ENCODE measurements at places on chromosomes 3 and 15. TPM values are rescaled to one million over a fixed set of nuclear protein-coding genes. Genes with fewer than 3 reads are reported as not detected.

TUSC7 gene
- not detected for total RNA-seq

DNA sequence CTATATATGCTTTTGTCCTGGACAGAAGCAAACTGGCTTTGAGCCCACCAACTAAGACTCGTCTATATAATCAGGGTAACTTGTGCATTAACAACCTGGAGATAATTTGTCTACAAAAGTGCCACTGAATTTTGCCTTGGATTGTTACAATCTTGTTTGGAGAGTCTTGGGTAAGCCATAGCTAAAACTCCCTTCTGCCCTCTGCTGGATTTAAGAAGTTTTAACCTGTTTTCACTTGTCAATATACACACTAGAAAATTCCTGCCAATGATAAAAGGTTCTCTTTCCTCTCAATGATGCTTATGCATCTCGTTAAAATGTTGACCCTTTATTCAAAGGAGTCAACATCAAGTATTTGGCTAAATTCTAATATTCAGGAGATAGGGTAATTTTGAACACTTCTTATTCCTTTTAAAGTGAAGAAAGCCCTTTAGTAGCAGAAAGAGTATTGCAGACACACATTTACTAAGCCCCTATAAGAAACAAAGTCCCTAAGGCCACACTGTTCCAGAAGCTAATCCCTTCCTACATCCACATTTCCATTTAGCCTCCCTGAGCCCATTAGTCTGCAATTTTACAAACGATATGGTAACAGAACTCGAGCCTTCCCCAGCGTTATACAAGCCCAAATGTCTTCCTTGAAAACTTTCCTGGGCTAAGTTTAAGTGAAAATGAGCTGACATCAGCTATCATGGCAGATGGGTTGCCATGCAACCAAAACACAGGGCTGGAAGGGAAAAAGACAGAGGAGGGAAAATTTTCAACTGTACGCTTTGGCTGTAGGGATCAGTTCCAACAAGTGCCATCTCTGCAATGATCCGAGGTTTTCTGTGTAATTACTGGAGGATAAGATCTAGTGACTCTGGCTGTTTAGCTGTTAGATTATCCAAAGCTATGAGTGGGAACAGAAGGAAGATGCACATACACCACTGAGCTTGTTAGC lies 75.9 kb upstream of the FGF12 start:
- no peaks in the 10 kb centered on the region for H3K36me3 ChIP-seq
- H3K4me1 ChIP-seq: peaks cover 7% of the 10 kb centered on the region
- no peak overlapping the region for H3K4me3 ChIP-seq
- DNase-seq: peak; percentile 66
- H3K27ac ChIP-seq: peak overlapping the region; percentile 14
- H3K27me3 ChIP-seq: no peaks in the 10 kb centered on the region

GRCh38 chr15:86802244-86802643 lies 722.6 kb downstream of the AGBL1 start:
- H3K36me3 ChIP-seq: no peaks in the 10 kb centered on the region
- H3K27ac ChIP-seq: no peak overlapping the region
- H3K27me3 ChIP-seq: no peaks in the 10 kb centered on the region
- no peak overlapping the region for H3K4me3 ChIP-seq

DNA sequence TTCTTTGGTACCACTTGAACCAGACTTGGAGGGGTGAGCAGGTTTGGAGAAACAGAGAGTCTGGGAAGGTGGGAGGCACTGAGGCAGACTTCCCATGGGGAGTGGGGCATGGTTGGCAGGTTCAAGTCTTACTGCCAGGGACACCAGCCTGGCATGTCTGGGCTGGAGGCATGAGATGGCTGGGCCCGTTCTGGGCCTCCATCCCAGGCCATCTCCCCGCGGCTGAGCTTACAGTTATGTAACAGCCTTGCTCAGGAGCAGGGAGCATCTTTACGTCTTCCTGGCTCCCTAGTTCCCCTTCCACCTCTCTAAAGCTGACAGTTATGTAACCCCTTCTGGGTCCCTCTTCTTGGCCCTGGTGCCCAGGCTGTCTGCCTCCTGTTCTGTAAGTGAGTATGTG lies 12.4 kb downstream of the VIPR1 start:
- no peaks in the 10 kb centered on the region for H3K36me3 ChIP-seq
- DNase-seq: no peak
- H3K27me3 ChIP-seq: no peaks in the 10 kb centered on the region
- H3K27ac ChIP-seq: no peak overlapping the region

SOX14 gene
- not detected for total RNA-seq

GRK7 gene
- total RNA-seq: not detected

DNA sequence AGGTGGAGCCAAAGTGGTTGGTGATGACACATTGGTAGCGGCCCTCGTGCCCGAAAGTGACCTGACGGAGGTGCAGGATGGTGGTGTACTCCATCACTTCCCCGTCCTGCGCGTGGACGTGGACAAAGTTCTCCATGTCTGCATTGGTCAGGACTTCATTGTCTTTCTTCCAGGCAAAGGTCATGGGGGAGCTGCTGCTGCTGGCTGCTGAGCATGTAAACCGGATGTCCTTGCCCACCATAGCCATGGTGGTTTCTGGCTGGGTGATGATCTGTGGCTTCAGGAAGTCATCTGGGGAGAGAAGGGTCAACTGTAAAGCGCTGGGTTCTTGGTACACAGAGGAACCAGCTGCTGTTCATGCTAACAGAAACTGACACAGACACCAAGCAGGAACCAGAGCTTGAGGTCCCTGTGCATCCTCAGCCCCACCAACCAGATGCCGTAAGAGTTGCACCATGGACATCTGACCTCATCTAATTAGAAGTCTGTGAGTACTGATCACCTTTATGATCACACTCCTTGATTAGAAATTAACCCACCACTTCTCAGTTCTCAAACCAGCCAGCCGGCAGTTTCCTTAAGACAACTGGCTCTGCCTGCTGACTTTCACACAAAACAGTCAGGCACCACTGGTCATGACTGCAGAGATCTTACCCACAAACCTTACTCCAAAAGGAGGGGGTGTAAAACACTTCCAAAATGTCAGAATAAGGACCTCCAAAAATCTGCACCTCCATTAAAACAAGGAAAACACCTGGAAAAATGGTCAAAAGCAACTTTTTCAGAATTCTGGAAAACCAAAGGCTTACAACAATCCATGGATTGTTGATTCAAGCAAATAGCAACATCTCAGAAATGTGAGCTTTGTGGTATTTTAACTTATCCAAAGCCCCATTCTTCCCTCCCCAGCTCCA lies 114.6 kb downstream of the LRIG1 start:
- H3K4me1 ChIP-seq: peaks cover 3% of the 10 kb centered on the region
- no peak overlapping the region for H3K4me3 ChIP-seq
- no peaks in the 10 kb centered on the region for H3K27me3 ChIP-seq
- H3K36me3 ChIP-seq: peaks cover 45% of the 10 kb centered on the region

GRCh38 chr15:63879211-63879610 lies 45.5 kb upstream of the HERC1 start:
- H3K36me3 ChIP-seq: no peaks in the 10 kb centered on the region
- no peaks in the 10 kb centered on the region for H3K27me3 ChIP-seq
- peaks cover 22% of the 10 kb centered on the region for H3K4me1 ChIP-seq

DNA sequence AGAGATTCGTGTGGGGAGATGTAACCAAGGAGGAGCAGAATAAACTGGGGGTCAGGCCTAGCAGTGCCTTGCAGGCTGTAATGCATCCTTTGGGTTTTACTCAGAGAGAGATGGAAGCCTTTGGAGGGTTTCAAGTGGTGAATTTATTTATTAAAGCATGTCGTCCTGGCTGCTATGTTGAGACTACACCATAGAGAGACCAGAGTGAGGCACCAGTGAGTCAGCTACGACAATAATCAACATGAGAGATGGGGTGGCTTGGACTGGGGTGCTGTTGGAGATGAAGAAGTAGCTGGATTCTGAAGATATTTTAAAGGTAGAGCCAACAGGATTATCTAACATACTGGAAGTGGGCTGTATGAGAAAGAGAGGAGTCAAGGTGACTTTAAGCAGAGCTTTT lies 335.3 kb upstream of the ARHGEF26 start:
- H3K4me3 ChIP-seq: no peak overlapping the region
- no peak for DNase-seq
- H3K27me3 ChIP-seq: no peaks in the 10 kb centered on the region
- peaks cover 21% of the 10 kb centered on the region for H3K4me1 ChIP-seq
- H3K27ac ChIP-seq: no peak overlapping the region

DNA sequence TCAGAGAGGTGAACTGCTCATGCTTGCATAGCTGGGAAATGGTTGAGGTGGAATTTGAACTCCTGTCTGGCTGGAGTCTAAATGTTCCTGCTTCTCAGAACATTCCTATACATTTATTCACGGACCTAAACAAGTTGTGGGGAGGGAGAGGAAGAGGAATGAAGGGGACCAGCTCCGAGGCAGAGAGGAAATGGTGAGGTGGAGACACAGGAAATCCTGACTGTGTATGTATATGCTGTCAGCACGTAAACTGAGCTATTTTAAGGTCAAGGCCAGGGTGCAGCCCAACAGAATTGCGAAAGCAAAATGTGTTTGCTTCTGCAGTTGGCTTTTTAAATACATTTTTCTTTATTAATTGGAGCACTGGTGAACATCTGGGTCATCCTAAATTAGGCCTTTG lies 74.1 kb upstream of the POMGNT2 start:
- H3K36me3 ChIP-seq: no peaks in the 10 kb centered on the region
- H3K27me3 ChIP-seq: no peaks in the 10 kb centered on the region
- no peak for DNase-seq
- H3K4me3 ChIP-seq: no peak overlapping the region
- H3K27ac ChIP-seq: no peak overlapping the region

CDHR4 gene
- 0.12 TPM for total RNA-seq

DNA sequence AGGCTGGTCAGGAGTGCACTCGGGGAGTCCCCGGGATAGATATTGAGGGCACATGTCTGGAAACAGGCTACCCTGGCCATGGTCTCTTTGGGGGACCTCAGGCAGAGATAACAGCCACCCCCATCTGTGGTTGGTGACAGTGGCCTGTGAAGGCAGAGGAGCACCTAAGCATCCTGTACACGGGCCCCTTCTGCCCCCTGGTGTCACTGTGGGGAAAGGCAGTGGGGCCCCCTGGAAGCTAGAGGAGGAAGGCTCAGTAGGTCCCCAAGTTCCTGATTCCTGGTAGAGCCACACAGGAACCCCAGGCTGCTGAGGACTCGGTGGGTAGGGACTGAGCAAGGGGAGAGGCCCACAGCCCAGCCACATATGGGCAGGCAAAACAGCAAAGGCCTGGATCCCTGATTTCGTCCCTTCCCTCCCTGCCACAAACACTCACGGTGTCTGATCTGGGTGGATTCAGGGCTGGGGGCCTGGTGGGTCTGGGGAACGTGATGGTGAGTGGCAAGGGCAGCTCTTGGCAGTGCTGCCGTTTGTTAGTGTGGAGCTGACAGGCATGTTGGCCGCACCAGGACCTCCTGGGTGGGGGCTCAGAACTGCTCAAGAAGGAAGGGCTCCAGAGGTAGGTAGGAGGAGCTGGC lies 14.1 kb upstream of the CXCR6 start:
- H3K36me3 ChIP-seq: peaks cover 6% of the 10 kb centered on the region
- no peak overlapping the region for H3K27ac ChIP-seq
- DNase-seq: peak; percentile 57
- no peak overlapping the region for H3K4me3 ChIP-seq
- no peaks in the 10 kb centered on the region for H3K27me3 ChIP-seq

DNA sequence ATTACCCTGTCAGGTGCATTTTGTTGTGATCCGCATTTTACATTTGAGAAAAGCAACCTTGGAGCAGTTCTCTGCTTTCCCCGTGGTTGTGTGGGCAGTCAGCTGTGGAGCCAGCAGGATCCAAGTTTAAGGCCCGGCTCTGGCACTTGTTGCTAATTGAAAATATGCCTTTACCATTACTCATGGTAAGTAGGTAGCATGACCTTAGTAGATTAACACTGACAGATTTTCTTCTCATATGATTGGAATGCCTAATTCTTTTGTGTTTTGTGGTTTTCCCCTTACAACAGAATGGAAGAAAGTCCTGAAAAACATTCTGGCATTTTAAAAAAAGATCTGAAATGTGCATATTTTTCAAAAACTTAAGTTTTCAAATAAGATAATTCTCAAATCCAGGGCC lies 246.5 kb upstream of the LRRN1 start:
- H3K4me3 ChIP-seq: no peak overlapping the region
- H3K27me3 ChIP-seq: no peaks in the 10 kb centered on the region
- H3K27ac ChIP-seq: no peak overlapping the region
- no peak for DNase-seq

NRROS gene
- 0.58 TPM for total RNA-seq

MB21D2 gene
- 15.1 TPM for total RNA-seq

NR2F2 gene
- total RNA-seq: 24.6 TPM

- H3K4me1 ChIP-seq: no peaks in the 10 kb centered on the region
- no peak for DNase-seq
- no peaks in the 10 kb centered on the region for H3K27me3 ChIP-seq
- no peak overlapping the region for H3K27ac ChIP-seq
Observed at GRCh38 chr15:49847423-49848281, 226.8 kb downstream of the DTWD1 start.

- H3K36me3 ChIP-seq: no peaks in the 10 kb centered on the region
- H3K27ac ChIP-seq: no peak overlapping the region
Observed at GRCh38 chr15:101088788-101089578, 162.9 kb downstream of the CHSY1 start.

- no peak overlapping the region for H3K27ac ChIP-seq
- peak; percentile 37 for DNase-seq
- H3K4me3 ChIP-seq: no peak overlapping the region
- no peaks in the 10 kb centered on the region for H3K4me1 ChIP-seq
- H3K36me3 ChIP-seq: no peaks in the 10 kb centered on the region
Observed at GRCh38 chr3:158794936-158795518, 6.8 kb upstream of the MFSD1 start.

GRCh38 chr3:147090461-147090860 lies 315.9 kb downstream of the ZIC4 start:
- H3K4me3 ChIP-seq: no peak overlapping the region
- H3K27ac ChIP-seq: no peak overlapping the region
- no peaks in the 10 kb centered on the region for H3K4me1 ChIP-seq

SST gene
- not detected for total RNA-seq

DNA sequence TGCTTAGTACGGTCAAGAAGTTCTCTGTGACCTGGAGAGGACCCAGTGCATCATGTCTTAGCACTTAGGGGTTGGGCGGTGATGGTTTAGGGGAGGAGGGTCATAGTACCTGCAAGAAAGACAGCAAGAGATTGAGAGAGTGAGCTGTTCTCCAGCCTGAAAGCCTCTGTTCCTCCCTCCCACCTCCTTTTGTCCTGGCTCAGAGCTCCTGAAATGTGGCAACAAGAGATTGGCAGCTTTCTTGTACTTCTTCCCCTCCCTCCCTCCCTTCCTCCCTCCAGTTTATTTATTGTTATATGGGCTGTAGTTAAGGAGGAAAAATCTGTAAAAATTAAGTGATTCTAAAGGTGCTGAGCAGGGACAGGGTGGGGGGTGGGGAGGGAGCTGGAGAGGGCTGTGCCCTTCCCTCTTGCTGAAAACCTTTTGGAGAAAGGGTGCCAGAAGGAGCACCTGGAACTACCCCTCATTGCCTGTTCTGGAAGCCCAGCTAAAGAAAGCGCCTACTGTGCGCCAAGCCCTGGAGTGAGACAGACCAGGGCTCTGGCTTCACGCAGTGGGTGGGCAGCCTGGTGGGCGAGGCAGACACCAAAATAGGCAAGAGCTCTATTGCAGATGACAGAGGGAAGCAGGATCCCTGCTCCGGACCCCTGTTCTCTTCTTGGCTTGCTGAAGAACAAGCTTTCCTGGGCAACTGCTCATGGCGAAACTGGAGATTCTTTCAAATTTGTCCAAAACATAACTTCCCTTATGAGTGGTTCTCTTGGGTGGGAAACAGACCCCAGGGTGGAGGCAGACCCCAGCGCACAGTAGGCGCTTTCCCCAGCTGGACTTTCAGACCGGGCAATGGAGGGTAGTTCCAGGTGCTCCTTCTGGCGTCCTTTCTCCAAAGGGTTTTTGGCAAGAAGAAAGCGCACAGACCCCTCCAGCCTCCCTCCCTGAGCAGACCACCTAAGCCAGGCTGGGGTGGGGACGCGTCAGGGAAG lies 35.6 kb downstream of the LINGO1 start:
- no peak overlapping the region for H3K4me3 ChIP-seq
- peak overlapping the region; percentile 14 for H3K27ac ChIP-seq
- peak; percentile 61 for DNase-seq
- no peaks in the 10 kb centered on the region for H3K27me3 ChIP-seq
- no peaks in the 10 kb centered on the region for H3K36me3 ChIP-seq

CPNE4 gene
- not detected for total RNA-seq
